Esophagus squamous epithelium (tissue), 5 donors: ENCODE measurements at places on chromosomes 6 and 20.
A peak's percentile ranks its signal among the peaks of the same experiment; 100 is the strongest.

DNA sequence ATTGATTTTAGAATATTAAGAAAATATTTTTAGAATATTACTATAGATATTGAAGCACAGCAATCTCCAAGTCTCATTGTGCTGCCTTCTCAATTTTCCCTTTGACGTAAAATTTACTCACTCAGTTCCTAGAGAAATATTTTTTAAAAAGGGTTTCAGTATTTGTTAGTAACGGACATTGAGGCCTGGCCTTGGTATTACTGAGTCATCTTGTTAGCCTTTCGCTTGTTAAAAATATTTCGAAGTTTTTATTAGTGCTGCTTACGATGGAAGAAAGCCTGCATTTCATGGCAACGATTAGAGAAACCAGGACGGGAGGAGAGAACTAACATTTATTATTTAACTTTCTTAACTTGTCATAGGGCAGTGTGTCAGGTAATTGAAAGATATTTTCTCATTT lies 82.2 kb downstream of the TIAM2 start:
- DNase-seq = no peak

DNA sequence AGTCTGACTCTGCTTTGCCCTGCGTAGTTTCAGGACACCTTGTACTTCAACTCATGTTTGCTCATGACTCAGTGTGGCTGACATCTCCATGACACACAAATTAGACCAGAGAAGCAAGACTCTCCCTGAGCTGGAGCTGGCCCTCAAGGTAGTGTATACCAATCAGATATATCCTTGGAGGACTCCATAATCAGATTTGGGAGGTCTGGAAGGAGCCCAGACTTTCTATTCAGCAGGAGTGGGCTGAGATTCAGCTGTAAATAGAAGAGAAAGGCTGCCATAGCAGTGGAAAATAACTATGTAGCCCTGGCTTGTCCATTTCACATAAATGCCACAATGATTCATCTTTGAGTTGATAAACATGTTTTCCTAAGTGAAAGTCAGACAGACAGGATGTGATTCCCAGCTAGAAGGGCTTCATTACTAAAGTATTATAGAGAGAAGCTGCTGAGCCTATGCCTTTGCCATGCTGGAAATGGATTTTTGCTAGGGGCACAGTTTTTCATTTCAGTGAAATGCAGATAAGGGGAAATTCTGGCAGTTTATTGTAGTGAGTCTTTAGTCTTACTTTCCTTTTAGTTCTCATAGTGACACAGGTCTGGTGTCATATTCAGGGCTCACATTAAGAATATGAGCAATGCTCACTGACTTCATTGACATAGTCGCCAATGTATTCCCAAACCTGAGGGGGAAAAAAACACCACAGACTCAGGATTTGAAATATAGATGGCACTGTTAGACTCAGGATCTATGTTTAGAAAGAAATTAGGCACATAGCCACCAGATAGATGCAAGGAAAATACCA lies 95.3 kb downstream of the CLVS2 start:
- DNase-seq = no peak

- DNase-seq = no peak
Observed at GRCh38 chr6:33950891-33951889, 147.4 kb upstream of the MLN start.

DNA sequence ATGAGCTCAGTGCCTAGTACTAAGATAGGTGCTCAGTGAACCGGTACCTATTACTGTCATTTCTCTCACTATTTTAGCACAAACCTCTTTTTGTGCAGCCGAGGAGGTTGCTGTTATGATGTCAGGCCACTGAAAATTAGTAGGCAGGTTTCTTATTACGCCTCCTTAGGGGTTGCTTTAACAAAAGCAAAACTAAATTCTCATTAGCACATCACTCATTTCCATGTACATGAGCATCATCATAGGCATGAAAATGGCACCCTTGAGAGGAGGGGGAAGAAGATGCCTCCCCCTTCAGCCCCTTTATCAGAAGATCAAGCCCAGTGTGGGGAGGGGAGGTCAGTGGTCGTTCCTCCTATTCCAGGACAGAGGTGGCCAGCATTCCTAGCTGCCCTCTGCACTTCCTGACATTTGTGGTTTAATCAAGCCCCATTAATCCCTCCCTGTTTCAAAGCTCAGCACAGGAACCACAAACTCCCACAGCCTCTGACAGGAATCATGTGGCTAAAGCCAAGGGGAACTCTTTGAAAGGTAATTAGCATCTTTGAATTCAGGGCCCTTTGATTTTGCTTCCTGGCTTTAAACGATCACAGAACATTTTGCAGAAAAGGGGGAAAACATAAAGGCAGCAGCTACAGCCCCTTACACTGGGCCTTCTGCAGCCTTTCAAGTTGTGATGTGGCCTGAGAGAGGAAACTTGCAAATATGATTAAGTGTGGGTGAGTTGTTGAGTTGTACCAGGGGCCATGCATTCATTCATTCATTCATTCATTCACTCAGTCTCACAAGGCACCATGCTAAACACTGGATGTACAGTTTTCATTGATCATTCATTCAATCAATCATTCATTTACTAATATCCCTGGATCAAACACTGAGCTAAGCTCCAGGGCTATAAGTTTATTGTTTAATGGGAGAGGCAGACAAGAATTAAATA lies 31.9 kb upstream of the PSMF1 start:
- no peak for DNase-seq

- no peak for DNase-seq
Observed at GRCh38 chr20:58850693-58851174, at the start of gene GNAS-AS1. GNAS-AS1 (minus strand) TSS chr20:58850902.

DNA sequence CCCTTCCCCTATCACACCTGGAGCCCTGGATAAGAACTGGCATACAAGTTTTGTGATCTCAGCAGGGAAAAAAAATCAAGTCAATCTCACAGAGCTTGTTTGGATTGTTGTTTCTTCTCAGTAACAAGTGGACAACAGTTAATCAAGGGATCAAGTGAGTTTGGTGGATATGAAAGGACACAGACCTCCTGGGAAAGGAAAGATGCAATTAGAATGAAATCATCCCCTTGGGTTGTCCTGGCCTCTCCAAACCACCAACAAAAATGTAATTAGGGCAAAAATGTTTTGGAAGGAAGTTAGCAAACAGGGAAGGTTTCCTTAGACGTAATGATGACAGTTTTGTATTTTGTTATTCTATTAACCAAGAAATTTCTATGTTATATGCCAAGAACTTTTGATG lies 99.1 kb upstream of the PRDM1 start:
- DNase-seq = no peak

DNA sequence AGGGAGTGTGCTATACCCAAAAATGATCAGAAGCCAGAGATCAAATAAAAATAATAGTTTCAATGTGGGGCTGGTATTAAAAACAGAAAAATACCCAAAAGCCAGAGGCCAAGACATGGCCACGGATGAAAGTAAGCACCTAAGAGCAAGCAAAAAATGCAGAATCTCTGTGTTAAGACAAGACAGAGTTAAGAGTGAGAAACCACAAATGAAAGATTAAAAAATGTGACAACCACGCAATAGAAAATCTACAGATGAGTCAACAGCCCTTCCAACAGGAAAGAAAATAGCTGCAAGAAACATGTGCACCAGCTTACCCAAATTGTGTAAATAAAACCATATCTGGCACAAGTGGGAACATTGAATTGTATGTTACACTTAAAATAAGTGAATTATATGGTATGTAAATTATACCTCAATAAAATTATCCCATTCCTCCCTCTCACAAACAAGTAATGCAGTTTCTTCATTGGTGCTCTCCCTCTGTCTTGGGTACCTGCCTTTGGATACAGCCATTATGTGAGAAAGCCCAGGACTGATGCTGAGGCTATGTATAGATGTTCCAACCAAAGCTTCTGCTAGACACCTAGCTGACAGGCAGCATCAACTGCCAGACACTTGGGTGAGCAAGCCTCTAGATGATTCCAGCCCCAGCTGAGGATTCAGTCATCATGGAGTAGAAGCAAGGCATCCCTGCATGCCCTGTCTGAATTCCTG lies 55.3 kb upstream of the UFL1 start:
- no peak for DNase-seq

DNA sequence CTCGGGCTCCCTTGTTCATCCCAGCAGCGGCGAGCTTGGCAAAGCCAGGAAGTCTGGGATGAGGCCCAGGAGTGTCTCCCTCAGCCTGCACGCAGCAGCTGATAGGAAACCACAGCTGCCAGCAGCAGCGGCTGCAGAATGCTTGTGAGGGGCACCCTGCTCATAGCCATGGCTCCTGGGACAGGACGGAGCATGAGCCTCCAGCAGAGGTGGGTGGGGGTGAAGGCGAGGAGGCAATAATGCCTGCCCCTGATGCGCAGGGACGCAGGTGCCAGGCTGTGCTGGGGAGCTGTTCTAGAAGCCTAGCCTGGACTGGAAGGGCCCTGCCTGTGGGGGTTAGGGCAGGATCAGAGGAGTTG lies 157.9 kb downstream of the CD83 start:
- DNase-seq = no peak

DNA sequence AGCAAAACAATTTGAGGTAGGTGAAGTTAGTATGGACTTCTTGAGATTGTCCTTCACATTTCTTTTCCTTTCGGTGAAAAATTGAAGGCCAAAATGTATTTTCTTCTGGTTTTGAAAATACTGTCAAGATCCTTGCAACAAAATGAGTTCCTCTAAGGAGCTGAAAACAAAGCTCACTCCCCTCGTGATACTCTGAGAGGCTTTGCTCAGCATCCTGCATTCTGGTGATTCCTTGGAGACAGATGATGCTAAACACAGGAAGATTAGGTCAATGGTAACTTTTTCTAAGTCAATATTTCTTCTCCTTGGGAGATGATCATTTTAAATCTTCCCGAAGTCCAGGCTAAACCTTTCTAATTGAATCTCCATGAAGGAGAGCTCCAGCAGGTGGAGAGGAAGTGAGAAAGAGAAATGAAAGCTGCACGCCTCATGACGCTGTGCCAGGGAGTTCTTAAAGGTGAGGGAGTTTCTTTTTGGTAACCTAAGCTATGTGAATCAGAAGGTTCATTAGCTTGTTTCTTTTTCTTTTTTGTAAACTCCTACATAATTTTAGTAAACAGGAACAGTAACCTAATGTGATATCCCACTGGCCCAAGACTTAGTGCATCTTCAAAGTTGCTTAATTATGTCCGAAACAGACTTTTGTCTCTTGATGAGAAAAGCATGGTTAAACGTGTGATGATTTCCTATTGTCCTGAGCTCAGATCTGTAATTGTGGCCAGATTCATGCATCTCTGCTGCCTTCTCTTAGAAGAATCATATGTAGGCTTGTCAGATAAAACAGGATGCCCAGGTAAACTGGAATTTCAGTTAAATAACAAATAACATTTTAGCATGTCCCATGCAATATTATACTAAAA lies 15.0 kb downstream of the ESR1 start:
- DNase-seq = no peak

- DNase-seq = no peak
Observed at GRCh38 chr6:169852504-169853195, 101.2 kb downstream of the ERMARD start.

- no peak for DNase-seq
Observed at GRCh38 chr6:39214846-39215639, 14.2 kb downstream of the KCNK5 start.

DNA sequence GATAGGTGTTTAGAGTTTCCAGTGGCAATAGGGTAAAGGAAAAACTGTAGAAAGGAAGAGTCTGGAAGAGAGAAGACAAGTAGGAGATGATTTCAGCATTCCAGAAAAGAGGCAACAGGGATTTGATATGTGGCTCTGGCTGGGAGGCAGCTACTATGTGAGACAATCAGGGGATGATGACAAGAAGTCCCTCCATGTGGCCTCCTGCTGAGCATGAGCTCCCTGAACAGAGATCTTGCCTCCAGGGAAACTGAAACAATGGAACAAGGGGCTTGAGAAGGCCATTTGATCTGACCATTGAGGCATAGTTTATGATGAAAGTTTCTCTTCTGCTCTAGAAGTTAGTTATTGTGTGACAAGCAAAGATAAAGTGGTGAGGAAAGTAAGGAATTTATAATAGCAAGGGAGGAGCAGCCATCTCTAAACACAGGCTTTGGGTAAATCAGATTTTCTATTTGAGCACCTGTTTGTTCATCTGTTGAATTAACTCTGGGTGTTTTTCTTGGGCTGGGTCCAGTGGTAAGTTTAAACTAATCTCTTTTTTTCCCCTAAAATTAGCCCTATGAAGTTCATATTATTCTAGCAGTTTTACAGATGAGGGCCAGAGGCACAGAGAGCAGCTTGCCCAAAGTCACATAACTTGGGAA lies 3.0 kb upstream of the GPX5 start:
- no peak for DNase-seq

- no peak for DNase-seq
Observed at GRCh38 chr6:136822046-136822375, 381 bp upstream of the PEX7 start.

DNA sequence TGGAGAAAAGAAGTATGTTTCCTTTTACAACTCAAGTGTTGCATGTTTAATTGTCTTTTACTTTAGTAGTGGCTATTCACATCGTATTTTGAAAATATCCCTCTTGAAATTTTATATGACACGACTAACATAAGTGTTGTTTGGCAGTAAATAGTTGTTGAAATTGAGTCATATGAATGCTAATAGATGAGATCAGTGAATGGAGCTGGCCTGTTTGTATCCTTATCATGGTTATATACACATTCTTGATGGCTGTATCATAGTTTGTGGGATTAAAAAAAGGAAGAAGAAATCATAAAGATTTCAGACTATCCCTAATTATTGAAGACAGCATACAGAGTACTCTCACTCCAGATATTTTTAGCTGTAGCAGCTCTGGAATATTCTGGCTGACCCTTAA lies 8.2 kb upstream of the RAE1 start:
- no peak for DNase-seq

GRCh38 chr6:55511122-55511800 lies 67.7 kb downstream of the HMGCLL1 start:
- no peak for DNase-seq

DNA sequence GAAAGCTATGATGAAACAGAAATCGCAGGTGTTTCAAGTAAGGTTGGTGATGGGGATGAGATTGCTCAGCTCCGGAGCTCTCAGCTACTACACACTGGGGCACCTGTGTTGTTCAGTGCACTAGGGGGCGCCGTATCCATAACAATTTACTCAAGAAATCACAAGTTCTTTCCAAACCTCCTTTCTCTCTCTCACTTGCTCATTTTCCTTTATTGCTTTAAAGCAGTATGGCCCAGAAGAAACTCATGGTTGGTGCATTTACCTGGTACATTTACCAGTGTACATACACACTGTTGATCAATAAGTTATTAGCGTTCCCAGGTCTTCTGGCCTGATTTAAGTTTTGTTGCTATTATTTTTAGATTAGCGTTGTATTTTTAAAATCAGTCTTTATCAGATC lies 235.2 kb upstream of the TAB2 start:
- DNase-seq = peak; percentile 5

- no peak for DNase-seq
Observed at GRCh38 chr20:46051556-46052308, 22.7 kb downstream of the SLC12A5 start.

DNA sequence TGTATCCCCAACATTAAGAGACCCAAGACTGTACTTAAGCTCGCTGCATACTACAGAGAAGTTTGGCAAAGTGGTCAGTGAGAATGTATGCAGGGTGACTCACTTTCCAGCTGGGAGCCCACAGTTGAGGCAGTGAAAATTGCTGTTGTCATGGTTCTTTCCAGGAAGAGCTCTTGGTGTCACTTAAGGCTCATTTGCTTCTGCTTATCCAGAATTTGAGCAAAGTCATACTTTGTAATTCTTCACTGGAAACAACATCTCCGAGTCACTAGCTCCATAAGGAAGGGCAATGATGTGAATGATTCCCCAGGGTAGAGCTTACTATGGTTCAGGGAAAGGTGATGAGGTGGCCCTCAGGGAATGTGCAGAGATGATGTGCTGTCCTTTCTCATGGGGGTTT lies 65.4 kb upstream of the FBXL4 start:
- no peak for DNase-seq
